CD4-positive, alpha-beta T cell (primary cell): ENCODE measurements at places on chromosomes 7 and 10. TPM values are rescaled to one million over a fixed set of nuclear protein-coding genes. Genes with fewer than 3 reads are reported as not detected.
A peak's percentile ranks its signal among the peaks of the same experiment; 100 is the strongest.

DNA sequence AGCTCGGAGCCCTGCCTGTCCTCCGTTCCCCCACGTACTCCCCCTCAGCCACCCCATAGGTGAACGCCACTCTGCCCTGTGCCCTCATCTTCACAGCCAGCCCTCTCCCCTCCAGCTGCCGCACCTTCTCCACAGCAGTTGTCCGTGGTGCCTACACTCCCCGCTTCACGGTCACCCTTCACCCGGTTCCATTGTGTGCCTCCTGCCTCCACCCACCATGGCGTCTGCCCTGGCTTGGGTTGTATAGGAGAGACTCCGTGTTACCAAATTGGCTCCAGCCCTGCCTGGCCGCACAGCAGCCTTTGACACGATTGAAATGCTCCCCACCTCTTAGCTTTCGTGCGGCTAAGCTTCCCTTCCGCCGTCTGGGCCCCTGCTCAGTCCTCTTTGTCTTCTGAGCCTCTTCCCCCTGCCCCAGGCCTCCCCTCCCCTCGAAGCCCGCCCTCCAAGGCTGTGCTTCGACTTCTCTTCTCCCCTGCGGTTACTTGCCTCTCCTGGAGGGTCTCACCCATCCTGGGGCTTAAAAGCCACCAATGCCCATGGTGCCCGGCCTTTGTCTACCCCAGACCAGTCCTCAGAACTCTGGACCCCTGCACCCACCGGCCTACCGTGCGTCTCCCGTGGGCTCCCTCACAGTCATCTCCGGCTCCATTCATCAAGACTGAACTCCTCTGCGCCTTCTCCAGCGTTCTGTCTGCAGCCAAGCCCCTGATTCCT, 18.5 kb upstream of the NODAL start:
- no peak for DNase-seq
- H3K4me3 ChIP-seq, result no peak overlapping the region
- H3K27me3 ChIP-seq, result peaks cover 34% of the 10 kb centered on the region
- H3K4me1 ChIP-seq, result peaks cover 12% of the 10 kb centered on the region

GRCh38 chr10:60448246-60448645, 58.6 kb upstream of the ANK3 start:
- no peak overlapping the region for H3K27ac ChIP-seq
- H3K4me1 ChIP-seq, result peaks cover 2% of the 10 kb centered on the region
- no peaks in the 10 kb centered on the region for H3K27me3 ChIP-seq
- H3K4me3 ChIP-seq, result no peak overlapping the region

GRCh38 chr7:19410106-19410505, 264.9 kb upstream of the FERD3L start:
- H3K36me3 ChIP-seq, result no peaks in the 10 kb centered on the region

GRCh38 chr10:47164126-47164799, 135.7 kb upstream of the GDF10 start:
- DNase-seq, result no peak
- H3K4me1 ChIP-seq, result peaks cover 31% of the 10 kb centered on the region
- peak overlapping the region; percentile 79 for H3K27ac ChIP-seq
- H3K27me3 ChIP-seq, result no peaks in the 10 kb centered on the region
- H3K4me3 ChIP-seq, result no peak overlapping the region
- H3K36me3 ChIP-seq, result no peaks in the 10 kb centered on the region

TAS2R3 gene
- 0.25 TPM for total RNA-seq

CYP2C19 gene
- total RNA-seq, result not detected
